ENCODE measurements at places on chromosomes 11 and 22.

- no peak for DNase-seq
These were observed 82.8 kb downstream of the SPATA19 start for GRCh38 chr11:133762538-133762937.

DNA sequence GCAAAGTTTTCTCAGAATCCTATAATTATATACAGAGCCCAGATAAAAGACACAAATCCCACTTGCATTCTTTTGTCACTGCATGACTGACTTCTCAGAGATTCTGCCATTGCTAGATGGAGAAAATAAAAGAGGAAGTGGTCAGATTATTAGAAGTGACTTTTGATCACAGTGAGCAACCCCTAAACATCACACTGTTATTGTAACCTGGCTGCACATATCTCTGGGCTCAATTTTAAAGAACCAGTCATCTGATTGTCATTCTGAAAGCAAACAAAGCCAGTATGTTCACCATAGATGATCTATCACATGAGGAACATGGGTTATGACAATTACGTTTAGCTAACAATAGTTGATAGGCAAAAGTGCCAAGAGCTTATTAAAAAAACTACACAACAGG is 47.8 kb downstream of the COPB1 start:
- no peak for DNase-seq

- DNase-seq: no peak
These were observed 19.5 kb downstream of the ARFGAP3 start for GRCh38 chr22:42837556-42837955.

DNA sequence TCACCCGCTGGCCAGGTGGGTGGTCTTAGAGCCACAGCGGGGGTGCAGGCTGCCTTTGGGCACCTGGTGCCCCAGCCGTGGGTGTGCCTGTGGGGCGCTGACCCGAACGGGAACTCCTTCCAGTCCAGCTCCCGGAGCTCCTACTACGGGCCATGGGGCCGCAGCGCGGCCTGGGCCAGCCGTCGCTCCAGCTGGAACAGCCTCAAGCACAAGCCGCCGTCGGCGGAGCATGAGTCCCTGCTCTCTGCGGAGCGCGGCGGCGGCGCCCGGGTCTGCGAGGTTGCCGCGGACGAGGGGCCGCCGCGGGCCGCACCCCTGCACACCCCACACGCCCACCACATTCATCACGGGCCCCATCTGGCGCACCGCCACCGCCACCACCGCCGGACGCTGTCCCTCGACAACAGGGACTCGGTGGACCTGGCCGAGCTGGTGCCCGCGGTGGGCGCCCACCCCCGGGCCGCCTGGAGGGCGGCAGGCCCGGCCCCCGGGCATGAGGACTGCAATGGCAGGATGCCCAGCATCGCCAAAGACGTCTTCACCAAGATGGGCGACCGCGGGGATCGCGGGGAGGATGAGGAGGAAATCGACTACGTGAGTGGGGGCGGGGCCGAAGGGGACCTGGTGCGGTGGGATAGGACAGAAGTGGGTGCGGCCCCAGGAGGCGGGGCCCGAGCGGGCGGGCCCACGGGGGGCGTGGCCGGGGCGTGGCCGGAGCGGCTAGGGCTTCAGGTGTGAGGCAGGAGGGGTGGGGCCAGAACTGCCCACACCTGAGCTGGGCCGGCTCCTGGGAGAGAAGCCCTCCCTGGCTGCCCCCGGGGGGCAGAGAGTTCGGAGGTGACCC is 91.5 kb downstream of the CACNA1I start:
- DNase-seq: no peak

DNA sequence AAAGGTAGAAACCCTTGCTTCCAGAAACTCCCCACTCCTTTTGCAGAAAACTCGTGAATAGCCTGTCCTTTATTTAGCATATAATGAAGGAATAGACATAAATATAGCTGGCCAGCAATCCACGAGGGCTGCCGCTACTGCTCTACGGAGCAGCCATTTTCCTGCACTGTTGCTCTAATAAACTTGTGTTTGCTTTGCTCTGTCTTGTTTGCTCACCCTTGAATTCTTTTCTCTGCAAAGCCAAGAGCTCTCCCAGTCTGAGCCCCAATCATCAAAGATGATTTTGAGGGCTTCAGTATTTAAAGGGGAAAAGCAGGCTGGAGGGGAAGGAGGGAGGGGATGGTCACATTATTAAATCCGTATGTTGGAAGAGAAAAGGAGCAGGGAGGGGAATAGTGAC is 16.6 kb upstream of the CHKA start:
- DNase-seq: no peak

DNA sequence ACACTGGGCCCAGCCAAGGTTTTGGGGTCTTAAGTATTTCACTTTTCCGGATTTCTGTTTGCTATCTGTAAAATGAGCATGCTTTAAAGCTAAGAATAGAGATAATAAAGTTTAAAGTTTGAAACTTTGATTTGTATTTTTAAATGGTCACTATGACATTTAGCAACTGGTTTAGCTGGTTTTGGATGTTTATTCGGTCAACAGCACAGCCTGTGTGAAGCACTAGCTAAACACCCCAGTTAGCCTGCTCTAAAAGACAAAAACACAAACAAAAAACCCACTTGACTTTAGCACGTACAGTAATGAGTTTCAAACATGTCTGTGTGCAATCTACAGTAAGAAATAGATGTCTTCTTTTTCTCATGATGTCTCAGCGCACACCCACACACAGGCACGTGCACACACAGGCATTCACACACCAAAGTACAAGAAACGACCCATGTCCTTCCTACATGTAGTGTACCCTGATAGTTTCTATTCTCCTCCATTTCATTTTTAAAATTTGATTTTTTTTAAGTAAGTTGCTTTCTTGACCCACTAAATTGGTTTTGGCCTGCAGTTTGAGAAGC is 29.4 kb downstream of the SLC1A2 start:
- DNase-seq: peak; percentile 54

DNA sequence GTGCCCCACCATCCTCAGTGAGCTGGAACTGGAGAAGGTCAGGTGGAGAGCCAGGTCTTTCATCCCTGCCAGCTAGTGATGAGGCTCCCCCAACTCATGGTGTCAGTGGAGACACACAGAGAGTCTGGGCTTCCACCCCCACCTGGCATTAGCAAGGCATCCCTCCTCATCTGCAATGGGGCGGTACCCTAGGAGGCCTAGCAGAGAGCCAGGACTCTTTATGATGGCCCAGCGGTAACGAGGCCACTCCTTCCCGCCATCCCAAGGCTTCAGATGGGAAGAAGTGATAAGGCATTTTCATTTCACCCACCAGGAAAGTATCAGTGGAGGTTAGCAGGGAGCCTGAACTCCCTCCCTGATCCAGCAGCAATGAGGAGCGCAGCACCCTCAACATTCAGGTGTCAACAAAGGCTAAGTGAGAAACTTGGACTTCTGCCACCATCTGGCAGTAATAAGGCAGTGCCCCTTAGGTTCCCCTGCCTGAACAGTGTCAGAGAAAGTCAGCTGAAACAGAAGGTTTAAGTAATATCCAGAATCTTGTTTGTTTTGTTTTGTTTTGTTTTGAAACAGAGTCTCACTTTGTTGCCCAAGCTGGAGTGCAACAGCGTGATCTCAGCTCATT is 40.5 kb upstream of the FBLN1 start:
- DNase-seq: peak; percentile 5

GRCh38 chr11:123184531-123184930 is 10.5 kb downstream of the CLMP start:
- DNase-seq: no peak

GRCh38 chr11:118851970-118852369 is 31.7 kb upstream of the CXCR5 start:
- no peak for DNase-seq

DNA sequence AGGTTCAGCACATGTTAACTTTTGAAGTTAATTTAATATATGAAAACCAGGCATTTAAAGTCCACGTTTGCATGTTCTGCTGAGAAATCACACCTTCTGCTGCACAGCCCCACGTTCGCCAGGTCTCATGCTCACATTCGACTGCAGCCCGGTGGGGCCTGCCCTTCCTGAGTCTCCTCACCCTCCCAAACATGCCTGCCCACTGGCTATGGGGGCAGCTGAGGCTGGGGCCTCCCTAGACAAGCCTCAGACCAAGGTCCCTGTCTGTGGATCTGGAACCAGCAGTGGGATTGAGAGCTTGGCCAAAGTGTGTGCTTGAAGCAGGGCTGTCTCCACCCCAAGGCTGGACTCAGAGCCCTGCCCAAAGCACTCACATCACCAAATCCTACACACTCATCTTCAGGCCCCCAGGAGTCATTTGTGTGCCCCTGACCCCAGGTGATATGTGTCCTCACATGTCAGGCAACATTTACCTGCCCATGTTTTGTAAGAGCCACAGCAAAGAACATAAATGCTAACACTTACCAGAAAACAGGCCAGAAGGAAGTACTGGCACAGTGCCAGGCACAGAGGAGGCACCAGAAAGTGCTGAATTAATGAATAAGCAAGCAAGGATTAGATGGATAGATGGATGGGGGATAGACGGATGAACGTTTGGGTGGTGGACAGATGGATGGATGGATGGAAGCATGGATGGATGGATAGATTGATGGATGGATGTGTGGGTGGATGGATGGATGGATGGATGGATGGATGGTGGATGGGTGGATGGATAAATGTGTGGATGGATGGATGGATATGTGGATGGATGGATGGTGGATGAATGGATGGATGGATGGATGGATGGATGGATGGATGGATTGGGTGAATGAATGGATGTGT is 9.4 kb upstream of the FADD start:
- DNase-seq: no peak

DNA sequence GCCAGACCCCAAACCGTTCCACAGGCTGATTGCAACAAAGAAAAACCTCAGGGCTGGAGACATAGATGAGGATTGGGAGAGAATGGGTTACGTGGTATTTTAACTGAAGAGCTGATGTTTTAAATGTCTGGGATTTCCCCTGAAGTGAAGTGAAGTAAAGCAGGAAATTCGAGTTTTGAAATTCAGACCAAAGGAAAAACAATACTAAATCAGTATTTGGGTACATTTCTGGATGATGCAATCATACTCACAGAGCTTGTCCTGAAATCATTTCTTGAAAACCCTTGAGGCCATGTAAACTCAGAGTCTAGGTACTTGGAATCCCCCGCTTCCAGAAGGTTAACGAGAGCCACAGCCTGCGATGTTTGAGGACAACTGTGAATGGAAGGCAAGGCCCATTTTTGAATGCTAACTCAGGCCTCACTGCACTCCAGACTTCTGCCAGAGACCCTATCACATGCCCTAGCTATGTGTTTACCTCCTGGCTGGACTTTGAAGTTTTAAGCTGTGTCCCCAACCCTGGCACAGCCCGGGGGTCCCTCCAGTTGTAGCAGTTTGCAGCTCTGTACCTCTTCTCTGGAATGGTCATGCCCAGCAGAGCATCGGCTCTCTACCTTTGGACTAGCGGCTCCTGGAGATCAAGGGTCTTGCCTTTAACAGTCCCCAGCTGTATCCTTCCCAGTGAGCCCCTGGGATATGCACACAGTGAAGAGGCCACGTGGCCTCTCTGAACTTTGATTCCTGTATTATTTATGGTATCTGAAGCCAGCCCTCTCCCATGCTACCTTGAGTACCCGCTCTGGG is 5.4 kb upstream of the FTH1 start:
- DNase-seq: peak; percentile 92

- DNase-seq: no peak
These were observed 218.8 kb upstream of the SORL1-AS1 start for GRCh38 chr11:121671283-121672168.

- no peak for DNase-seq
These were observed 33.5 kb downstream of the MYO18B start for GRCh38 chr22:25775531-25775930.

- no peak for DNase-seq
These were observed 1.9 kb upstream of the FAT3 start for GRCh38 chr11:92222701-92223100.

DNA sequence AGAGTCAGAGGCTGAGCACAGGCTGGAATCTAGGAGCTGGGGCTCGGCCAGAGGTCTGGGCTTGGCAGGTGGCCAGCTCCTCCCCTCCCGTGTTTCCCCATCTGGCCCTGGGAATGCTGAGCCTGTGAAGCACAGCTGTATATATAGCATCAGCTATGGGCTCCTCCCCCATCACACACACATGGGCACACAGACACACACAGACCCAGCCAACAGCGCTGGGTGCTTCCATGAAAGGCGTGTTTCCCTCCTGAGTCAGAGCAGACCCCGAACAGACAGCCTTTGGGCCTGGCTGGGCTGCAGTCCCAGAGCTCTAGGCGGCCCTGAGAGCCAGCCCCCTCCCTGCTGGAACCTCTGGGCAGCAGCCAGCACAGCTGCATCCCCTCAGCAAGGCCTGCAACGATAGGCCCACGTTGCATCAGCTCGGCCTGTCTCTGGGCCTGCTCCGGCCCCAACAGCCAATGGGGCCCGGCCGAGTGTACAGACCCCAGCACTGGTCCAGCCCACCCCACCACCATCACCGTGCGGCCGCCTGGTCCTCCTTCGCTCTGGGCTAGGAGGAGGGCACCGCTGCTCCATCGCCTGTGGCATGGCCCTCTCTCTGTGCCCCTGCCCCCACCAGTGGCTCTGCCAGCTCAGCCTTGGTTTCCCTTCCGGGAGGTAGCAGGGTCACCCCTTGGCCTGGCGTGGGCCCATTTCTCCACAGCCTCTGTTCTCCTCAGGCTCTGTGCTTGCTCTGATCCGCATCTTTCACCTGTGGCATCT is 7.6 kb upstream of the SERPINH1 start:
- no peak for DNase-seq

DNA sequence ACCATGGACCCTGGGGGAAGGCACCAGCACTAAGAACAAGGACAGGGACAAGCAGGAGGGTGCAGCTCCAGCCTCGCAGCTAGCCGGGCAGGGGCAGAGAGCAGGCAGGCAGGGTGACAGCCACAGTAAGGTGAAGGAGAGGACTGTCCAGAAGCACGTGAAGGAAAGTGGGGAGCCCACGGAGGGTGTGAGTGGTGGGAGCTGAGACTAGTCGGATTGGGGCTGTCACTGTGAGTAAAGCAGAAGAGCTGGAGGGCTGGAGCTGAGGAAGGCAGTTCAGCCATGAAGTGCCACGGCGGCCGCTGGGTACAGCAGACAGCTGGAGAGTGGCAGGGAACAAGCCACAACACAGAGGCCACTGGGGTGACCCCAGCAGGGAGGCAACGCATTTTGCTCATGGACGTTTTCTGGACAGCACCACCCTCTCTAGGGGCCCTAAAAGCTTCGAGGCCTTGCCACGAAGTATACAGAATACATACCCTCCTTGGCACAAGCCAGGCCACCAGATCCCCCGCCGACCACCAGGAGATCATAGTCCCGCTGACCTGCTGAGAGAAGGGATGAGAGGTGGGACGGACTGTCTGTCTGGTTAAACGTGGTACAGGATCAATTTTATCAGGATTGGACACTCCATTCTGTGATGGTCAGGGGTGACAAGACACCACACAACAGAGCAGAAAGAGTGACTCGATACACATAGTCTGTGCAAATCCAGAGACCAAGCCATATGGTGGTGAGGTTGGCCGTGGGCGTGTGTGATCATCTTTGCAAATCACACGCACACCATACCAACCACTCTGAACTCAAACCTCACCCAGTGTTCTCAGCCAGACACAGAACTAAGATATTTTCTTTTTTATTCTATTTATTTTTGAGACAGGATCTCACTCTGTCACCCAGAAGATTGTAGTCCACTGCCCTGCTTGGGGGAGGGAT is 10.8 kb upstream of the COMT start:
- DNase-seq: peak; percentile 42

DNA sequence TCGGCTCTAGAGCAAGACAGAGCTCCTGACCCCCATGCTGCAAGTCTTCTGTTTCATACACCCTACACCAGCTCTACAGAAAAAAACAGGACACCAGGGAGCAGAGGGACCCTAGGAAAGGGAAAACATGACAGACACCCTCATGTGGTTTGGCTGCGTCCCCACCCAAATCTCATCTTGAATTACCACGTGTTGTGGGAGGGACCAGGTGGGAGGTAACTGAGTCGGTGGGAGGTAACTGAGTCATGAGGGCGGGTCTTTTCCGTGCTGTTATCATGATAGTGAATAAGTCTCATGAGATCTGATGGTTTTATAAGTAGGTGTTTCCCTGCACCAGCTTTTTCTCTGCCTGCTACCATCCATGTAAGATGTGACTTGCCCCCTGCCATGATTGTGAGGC is 6.6 kb upstream of the C22orf39 start:
- DNase-seq: no peak
